ENCODE measurements at places on chromosomes 6 and 20. TPM values are rescaled to one million over a fixed set of nuclear protein-coding genes. Genes with fewer than 3 reads are reported as not detected.

GRCh38 chr6:30195951-30196350 lies 17.3 kb downstream of the TRIM26 start:
- DNase-seq: no peak

DNA sequence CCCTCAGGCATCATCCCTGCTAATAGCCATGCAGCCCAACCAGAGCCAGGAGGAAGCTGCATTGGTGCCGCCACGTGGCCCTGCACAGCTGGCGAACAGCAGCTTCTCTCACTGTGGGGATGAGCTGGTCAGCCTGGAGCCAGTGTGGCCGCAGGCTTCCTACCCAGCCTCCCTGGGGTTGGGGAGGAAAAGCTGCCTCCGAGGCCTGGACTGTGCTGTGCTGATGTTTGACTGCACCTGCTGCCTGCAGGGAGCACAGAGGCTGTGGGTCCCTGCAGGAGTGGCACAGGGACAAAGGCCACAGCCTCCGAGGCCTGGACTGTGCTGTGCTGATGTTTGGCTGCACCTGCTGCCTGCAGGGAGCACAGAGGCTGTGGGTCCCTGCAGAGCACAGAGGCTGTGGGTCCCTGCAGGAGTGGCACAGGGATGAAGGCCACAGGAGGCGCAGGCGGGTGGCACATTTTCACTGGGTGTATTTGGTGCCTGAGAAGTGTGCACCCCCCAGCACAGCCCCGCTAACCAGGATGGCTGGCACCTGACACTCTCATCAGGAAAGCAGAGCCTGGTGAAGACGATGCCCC lies 83.9 kb downstream of the DLL1 start:
- DNase-seq: peak; percentile 27

- DNase-seq: no peak
Observed at GRCh38 chr6:133895573-133896343, 6.8 kb downstream of the TCF21 start.

DNA sequence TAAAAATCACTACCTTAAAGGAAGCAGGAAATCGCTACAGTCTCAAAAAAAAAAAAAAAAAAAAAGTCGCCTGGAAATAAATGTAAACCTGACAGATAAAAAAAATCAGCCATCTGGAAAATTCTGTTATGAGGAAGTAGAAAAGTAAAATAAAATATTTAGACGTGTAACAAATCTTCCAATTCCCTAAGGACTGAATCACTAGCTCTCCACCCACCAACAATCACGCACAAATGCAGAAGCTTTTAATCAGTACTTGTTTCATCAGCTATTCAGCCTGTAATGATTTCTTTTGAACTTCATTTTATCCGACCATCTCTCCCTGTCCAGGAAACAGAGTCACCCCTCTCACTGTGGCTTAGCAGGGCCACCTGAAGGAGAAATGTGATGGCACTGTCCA lies 59.0 kb downstream of the SLC23A2 start:
- no peak for DNase-seq

DNA sequence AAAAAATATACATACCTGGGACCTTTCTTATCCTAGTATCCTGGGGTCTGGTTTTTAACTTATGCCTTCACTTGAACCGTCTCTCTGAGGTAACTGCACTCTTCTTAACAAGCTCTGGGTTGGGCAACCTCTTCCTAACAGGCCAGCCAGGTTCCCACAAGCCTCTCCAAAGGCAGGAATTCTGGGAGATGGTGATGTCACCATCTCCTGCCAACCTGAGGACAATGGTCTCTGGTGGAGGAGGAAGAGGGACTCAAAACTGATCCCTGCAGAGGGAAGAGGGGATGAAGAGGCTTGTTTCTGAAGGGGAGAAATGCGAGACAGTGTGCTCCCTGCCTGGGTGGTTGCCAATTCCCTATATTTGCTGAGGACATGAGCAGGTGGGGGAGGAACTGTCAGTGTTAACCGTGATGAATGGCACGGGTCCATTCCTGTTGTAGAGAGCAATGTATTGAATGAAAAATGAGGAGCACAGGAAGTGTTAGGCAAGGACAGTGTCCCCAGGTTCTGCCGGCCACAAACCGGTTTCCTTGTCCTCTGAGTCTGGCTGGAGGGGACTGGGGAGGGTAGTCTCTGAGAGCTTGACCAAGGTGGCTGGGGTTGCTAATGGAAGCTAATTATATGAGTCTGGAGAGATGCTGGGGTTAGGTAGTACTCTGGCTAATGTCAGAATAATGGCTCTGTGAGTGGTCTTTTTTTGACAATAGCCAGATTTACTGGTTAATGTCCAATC lies 95.5 kb downstream of the KCNB1 start:
- no peak for DNase-seq

- DNase-seq: no peak
Observed at GRCh38 chr20:60180986-60181385, 222.8 kb downstream of the CDH26 start.

DNA sequence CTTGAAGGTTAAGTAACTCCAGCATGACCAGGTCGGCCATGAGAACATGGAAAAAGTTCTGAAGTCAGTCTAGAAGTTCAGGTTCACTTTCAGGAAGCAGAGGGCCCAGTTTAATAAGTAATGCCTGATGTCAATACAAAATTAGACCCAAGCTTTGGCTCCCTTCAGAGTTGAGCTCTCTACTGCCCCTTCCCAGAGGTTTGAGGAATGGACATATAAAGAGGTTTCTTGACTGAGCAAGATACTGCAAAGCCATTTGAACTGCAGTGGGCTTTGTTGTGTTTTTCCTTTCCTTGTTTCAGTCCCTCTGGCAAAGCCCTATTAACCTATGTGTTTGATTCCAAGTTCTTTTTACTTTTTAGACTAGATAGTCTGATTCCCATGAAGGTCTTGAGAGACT lies 97.8 kb upstream of the PREP start:
- DNase-seq: no peak

- peak; percentile 85 for DNase-seq
Observed at GRCh38 chr20:25496165-25496967, 88.9 kb downstream of the GINS1 start.

- no peak for DNase-seq
Observed at GRCh38 chr20:57683881-57684807, 25.7 kb downstream of the PMEPA1 start.

DNA sequence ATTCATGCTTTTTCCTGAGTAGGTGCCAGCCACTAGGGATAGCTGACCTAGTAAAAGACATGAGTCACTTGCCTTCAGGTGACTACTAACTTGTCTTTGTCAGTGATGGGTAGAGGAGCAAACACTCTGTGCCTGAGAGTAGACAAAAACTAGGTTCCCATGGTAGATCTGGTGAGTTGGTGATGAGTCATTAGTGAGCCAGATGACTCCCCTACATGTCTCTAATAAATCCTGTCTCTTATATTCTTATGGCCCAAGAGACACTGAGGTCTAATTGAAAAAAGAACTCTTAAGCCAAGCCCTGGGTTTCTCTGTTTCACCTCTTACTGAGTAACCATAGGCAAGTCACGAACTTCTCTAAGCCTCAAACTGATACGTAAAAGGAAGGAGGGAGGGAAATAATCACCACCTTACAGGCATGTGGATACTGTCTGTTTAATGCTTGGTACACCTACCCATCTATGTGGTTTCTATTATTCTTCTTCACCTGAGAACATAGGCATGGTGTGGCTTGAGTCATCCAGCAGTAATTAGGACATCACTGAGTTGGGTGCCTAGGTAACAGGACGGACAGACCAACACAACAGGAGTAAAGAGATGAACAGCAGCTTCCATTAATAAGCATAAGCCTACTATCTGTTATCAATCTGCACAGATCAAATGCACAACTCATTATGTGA lies 20.3 kb downstream of the TTPAL start:
- DNase-seq: no peak

- no peak for DNase-seq
Observed at GRCh38 chr20:44454306-44454963, 21.2 kb upstream of the TTPAL start.

DNA sequence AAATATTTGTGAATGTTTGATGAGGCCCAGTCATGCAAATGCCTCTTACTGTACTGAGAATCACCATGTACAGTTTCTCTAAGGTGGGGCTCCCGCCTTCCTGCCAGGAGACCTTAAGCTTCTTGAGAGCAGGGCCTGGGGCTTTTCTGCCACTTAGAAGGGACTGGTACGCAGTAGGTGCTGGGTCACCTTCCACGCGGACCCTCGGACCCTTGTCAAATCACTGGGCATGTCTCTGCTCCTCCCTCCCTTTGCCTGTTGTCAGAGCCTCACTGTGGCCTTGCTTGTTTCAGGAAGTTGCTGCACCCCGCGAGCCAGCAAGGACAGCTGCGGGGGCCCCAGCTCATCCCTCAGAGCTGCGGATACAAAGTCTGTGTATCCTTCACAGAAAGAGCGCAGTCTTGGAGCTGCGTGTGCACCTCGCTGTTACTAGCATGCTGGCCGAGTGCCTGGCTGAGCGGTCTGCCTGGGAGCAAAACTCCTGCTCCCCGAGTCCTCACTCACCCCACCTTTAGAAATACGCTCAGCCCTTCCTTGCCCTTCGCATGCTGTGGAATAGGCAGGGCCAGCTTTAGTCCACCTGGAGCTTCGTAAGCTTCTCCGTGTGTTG lies 30.7 kb upstream of the IRF4 start:
- DNase-seq: no peak

DNA sequence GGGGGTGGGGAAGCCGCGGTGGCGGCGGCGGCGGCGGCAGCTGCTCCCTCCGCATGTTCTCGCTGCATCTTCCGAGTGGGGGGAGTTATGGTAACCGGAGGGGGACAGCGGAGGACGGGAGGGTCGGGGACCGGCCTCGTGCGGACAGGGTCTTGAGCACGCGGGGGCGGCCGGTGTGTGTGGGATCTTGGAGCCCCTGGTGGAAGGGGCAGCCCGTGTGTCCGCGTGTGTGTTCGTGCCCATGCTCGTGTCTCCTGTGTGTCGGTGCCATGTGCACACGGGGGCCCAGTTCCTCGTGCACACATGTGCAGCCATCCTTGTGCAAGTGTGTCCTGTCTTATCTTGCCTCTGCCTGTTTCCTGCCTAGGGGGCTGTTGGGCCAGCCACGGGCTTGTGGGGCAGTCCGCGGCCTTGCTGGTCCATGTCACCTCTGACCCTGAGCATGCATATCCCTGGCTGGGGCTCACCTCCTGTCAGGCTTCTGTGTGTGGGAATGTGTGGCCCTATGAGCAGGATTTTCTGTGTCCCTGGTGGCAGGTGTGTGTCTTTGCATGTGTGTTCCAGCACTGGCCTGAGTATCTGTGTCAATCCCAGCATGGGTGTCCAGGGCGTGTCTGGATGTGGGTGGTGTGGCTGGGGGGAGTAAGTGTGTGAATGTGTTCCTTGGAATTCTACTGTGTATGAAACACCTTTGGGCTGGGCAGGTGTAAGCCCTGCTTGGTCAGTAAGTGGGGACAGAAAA lies 8.5 kb downstream of the SYNGAP1 start:
- no peak for DNase-seq

- DNase-seq: no peak
Observed at GRCh38 chr6:142235272-142235671, 66.5 kb upstream of the ADGRG6 start.

DNA sequence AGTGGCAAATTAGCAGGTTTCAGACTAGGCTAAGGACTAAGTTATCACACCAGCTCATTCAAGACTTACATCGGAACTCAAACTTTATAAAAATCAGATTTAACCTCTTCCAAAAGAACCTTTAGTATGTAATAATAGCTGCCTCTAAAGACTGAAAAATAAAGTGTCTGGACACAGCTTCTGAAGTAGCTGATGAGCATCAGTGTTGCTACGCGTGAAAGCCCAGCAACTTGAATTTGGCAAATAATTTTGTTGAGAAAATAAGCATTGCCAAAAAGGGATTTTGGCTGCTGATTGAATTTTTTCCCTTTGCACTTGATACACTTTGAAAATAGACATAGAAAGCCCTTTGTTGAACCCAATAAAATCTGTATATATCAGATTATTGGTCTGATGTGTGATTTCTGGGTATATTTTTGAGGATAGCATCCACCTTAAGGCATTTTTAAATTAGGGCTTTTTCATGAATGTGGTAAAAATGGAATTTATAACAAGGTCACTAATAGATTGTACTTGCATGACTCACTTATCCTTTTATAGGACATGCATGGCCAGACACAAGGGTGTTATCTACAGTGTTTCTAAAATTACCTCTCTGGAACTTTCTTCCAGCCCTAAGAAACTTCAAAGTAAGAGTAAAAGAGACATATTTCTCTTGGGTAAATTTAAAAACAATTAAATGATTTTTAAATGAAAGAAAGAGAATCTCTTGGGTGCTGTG lies 350.4 kb downstream of the TENT5A start:
- no peak for DNase-seq

DNA sequence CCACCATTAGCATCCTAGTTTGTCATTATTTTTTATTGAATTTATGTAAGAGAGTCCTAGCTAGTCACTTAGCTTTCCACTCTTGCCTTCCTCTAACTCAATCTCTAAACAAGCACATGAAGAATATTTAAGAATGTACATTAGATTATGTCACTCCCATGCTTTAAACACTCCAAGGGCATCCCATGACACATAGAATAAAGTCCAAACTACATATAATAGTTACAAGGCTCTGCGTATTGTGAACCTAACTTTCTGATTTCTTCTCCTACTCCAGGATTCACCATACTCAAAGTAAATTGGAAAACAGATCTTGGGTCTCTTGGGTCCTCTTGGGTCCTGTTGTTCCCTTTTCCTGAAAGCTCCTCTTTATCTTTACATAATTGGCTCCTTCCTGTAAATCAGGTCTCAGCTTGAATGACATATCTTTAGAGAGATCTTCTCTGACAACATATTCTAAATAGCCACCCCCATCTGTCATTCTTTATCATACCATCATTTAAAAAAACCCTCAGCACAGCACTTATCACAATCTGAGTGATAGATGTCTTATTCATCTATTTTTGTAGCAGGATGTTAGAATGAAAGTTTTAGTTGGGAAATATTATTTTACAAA lies 1042.4 kb upstream of the FLRT3 start:
- DNase-seq: no peak

GRCh38 chr6:154805288-154805911 lies 72.2 kb downstream of the SCAF8 start:
- DNase-seq: no peak

GRCh38 chr6:24481449-24481848 lies 7.9 kb downstream of the GPLD1 start:
- no peak for DNase-seq

DNA sequence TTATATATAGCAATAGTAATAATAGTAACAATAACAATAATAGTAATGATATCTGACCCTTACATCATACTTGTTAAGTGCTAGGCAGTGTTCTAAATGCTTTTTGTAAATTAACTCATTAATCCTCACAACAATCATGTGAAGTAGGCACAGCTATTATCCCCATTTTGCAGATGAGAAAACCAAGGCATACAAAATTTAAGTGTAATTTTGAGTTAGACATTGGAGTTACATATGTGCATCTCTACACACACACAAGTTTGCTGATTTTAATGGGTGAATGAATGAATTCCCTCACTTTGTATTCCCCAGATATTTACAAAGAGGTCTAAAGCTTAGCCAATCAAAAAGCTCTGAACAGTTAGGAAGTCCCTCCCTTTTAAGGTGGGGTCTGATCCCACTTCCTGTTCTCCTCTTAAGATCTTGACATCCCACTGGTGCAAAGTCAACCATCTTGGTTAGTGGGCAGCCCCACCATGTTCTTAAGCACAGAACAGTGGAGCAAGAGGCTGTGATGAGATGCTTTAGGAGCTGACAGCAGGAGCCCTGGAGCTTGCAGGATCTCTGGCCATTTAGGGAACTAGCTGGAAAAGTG lies 85.3 kb upstream of the FOXP4 start:
- DNase-seq: no peak

GRCh38 chr20:59205044-59205443 lies 41.4 kb downstream of the ZNF831 start:
- no peak for DNase-seq

- no peak for DNase-seq
Observed at GRCh38 chr6:27532820-27533538, 60.1 kb upstream of the ZNF184 start.

Gene CD40
- total RNA-seq: 6.6 TPM

Gene TMC2
- not detected for total RNA-seq

Gene ADGRF4
- not detected for total RNA-seq

Gene DNAAF9
- total RNA-seq: 2.9 TPM

Gene HLA-DMB
- total RNA-seq: 2.6 TPM

Gene FOXC1
- total RNA-seq: 0.38 TPM
